AML-193 (cell line): ENCODE measurements at places on chromosomes 1 and 21.
A peak's percentile ranks its signal among the peaks of the same experiment; 100 is the strongest.

DNA sequence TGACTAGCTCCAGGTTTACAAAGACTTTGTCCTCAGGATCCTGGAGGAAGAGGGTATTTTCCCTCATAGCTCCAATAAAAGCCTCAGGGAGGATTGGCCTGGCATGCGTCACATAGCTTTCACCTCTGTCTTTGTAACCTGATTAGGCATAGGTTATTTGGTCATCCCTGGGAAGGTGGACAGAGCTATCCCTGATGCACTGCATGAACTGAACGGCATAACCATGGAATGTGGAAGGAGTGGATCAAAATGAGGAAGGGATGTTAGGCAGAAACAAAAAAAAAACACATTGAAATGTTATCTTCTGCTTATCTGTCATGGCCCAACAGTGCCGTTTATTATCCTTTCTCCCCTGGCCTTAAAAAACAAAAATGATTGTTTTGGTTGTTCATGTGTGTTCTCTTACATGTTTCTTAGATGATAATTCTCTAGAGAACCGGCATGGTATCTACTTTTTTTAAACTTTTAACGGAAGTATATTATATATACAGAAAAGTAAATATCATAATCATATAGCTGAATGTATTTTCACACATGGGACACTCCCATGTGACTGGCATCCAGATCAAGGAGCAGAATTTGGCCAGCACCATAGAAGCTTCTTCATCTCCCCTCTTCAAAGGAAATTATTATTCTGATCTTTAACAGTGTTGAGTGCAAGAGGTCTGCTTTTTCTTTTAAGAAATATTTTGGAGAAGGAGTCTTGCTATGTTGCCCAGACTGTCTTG, 85.3 kb downstream of the RPS6KC1 start:
- DNase-seq, result no peak

GRCh38 chr1:239417986-239418640, 31.7 kb downstream of the CHRM3 start:
- no peak for DNase-seq

DNA sequence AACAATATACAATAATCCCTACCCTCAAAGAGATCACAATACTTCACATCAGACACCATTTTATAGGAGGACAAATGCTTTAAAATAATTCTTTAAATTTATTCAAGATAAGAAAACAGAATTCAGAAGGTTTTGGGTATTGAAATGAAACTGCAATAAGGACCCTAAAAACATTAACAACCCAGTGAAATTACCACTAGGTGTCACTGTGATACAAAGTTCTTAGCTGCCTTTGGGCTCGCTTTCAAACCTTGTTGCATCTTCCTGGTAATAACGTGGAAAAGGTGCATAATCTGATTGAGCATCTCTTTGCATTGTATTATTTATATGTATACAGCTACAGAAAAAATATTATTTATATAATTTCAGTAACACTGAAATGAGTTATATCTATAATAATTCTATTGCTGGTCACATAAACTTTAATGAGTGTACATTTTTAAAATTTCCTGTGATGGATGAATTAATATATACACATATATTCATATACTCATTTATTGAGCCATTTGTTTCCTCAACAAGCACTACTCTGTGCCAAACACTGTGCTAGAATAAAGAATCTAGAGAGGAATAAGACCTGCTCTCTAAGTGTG, 185.2 kb downstream of the FAF1 start:
- DNase-seq, result peak; percentile 34

DNA sequence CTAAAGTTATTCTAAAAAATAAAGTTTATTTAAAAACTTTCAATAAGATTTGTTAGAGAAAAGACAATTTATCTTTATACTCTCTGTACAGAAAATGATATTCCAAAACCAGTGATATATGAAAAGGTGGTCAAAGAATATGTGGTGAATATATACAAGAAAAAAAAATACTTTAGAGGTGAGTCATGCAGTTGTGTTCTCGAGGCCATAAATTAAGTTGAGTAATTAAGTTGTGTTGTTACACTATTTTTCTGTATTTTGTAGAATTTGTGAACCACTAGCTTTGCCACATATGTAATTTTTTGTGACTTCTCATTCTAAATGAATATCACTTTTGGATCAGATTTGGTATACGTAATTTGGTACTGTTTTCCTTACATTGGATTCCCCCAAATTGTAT, 23.6 kb upstream of the DUSP10 start:
- no peak for DNase-seq

- no peak for DNase-seq
Observed at GRCh38 chr1:185053204-185053603, 7.8 kb downstream of the RNF2 start.
